Calu3 (cell line): ENCODE measurements at places on chromosomes 11 and 22. TPM values are rescaled to one million over a fixed set of nuclear protein-coding genes. Genes with fewer than 3 reads are reported as not detected.

DNA sequence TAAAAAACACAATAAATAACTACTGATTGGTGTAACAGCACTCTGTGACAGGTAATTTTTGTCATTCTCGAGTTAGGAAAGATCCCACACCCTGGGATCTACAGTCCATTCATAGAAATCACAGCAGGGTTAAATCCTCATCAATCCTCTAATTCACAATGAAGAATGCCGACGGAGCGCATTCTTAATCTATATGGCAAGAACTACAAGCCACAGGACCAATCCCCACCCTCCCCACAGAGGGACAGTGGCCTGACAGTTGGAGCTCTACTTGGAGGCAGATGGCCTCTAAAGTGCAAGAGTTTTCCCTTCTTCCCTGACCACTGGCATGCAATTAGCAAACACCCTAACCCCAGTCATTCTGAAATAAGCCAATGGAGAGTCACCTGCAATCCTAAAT is 34.2 kb downstream of the TCF20 start:
- no peak for DNase-seq

Gene OSM
- total RNA-seq, result not detected in 2 replicates

DNA sequence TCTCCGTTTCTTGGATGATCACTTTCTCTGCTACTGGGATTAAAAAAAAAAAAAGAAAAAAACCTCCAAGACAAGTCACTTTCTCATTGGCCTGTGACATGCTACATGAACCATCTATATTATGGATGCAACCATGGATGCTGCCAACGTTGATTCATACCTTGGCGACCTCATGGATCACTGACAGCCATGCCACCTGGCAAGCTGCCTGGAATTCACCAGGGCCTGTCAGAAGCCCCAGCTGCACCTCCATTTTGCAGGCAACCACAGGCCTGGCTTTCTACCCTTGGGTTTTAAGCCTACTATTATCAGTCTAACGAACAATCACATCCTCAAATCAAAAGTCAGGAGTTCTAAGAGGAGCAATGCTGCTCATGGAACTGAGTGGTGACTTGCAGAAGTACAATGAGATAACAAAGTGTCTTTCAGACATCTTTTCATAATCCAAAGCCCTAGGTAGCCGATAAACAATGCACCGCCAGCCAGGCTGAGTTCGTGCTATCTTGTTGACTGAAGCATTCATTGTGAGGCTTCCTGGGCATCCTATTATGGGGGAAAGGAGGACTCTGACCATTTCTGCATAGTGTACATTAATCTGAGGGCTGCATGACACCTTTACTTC is 48.0 kb upstream of the CADM1 start:
- DNase-seq, result no peak

Gene TIMM10B
- total RNA-seq, result 41.7 and 45.7 TPM in 2 replicates

- DNase-seq, result no peak
Measured at GRCh38 chr22:41015003-41015402, 63.8 kb downstream of the RBX1 start.

DNA sequence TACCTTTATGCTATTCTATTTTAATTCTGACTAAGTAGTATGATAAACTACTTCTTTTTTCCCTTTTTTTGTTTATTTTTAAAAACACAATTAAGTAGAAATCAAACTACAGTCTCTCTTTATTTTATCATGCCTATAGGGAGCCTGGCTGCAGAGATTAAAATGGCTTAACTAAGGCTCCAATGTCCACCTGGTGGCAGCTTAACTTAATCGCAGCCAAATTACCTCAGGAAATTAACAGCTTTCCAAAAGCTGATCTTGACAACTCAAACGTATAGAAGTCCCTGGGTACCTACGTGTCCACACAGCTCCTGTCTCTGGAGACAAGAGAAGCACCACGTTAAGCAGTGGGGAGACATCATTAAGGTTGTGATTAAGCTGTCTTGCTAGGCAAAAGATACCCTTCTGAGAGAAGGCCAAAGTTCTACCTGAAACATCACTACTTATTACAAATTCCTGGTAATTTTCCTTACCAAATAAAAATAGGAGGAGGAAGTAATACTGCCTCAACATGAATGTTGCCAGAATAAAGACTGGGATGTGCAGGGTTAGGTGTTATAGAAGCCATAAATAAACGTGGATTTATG is 63.2 kb upstream of the SNX19 start:
- no peak for DNase-seq

Gene DCUN1D5
- 23.1 and 26.7 TPM in 2 replicates for total RNA-seq

Gene PDE3B
- 4.5 and 4.6 TPM in 2 replicates for total RNA-seq

DNA sequence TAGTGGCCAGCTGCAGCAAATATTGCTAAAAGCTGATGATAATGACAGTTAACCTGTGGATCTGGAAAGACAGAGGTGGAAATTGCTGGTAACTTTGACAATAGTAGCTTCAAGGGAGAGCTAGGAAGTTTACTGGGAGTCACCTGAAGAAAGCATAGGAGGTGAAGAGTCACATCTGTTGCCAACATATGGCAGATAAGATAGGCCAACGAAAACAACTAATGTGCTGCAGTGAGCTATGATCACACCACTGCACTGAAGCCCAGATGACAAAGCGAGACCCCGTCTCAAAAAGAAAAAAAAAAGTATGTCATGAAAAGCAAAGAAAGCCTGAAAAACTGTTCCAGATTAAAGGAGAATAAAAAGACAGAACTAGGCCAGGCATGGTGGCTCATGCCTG is 4.3 kb upstream of the PRDM10 start:
- DNase-seq, result no peak
